ENCODE measurements at places on chromosomes 3 and 15.

DNA sequence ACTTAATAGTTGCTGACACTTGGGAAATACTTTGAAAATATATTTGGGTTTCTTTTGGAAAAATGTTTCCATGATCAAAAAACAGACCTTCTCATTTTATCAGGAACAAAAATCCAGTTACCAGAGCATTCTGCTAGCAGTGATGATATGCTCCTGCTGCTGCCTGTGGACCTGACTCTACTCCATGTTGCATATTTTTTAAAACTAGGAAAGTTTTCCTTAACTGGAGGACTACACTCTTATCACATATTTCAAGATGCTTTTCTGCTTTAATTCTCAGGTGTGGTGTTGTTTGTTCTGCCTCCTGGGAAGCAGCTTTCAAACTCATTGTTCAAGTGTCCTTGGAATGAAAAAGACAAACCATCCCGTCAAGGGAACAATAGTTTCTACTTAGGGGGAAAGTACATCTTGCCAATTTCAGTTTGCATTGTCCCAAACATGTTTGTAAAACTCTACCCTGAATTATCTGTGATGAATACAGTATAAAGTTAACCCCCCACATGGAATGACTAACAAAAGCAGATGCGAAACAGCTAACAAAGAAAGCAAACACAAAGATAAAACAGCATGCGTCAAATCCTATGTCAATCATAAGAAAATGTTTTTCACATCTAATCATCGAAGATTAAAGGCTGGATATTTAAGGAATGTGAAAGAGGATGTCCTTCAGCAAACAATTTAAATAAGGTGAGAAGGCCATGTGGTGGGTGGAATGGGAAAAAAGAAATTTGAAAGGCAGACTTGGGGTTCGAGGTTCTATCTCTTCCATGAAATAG is 40.1 kb upstream of the PSMD6 start:
- peak; percentile 36 for DNase-seq

- DNase-seq: peak; percentile 62
Observed at GRCh38 chr3:115321400-115321805, 174.3 kb upstream of the ZBTB20 start.

- DNase-seq: no peak
Observed at GRCh38 chr3:115999613-116000012, 376.3 kb downstream of the GAP43 start.

DNA sequence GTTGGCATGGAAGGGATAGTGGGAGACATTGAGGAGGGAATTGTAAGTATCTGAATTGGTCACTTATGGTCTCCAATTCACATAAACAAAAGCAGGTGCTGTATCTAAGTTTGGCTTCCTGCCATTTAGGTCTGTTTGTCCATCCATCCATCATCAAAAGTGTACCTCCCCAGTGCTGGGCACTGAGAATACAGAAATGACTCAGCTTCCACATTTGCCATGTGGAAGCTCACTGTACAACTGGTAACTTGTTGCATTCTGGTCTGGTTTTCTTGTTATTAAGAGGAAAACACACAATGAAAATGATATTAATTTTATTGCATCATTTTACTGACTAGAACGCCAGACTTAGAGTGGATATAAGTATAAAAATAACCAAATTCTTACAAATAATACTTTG is 30.9 kb upstream of the MUC13 start:
- DNase-seq: no peak

GRCh38 chr3:12042638-12043037 is 38.5 kb downstream of the SYN2 start:
- no peak for DNase-seq

DNA sequence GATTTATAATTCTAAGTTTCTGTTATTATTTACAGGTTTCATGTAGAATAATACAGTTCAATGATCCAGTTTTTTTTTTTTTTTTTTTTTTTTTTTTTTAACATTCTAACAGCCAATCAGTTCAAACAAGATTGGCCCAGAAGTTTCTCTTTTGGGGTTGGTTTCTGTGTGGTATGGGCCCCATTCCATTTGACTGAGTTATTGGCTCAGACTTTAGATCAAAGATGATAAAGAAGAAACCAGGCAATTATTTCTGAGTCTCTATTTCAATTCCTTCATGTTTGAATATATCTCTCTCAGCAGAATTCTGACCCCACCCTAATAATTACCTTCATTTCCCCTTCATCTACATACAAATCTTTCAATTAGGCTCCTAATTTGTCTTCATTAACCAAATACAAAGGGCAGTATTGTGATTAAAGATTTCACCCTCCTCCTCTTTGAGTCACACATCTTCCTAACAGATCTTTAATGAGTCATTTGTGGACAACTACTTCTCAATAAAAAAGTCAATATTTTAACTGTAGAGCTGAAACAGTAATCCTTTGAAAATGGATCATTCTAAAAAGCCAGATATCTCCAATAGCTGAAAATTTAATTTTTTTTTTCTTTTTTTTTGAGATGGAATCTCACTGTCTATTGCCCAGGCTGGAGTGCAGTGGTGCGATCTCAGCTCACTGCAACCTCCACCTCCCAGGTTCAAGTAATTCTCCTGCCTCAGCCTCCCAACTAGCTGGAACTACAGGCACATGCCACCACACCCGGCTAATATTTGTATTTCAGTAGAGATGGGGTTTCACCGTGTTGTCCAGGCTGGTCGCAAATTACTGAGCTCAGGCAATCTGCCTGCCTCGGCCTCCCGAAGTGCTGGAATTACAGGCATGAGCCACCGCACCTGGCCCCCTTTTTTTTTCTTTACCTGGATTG is 878.8 kb downstream of the NAALADL2 start:
- peak; percentile 70 for DNase-seq

DNA sequence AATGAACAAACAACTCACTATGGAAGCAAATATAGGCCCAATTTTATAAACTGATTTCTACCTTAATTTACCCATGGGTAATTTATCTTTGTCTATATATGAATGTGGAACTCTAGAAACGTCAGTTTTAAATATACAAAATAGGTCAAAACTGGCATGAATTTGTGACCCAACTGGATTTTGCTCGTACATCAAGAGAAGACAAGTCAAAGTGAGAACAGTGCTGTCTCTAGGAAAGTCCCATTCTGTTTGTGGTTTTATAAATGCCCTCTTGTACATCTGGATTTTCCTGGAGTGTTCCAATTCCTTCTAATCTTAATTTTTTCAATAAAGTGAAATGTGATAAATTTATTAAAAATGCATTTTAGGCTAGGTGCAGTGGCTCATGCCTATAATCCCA is 50.2 kb upstream of the ABHD10 start:
- DNase-seq: no peak

- DNase-seq: no peak
Observed at GRCh38 chr3:69590111-69590510, 149.2 kb upstream of the MITF start.

- no peak for DNase-seq
Observed at GRCh38 chr3:20246662-20247061, 60.7 kb upstream of the SGO1 start.

DNA sequence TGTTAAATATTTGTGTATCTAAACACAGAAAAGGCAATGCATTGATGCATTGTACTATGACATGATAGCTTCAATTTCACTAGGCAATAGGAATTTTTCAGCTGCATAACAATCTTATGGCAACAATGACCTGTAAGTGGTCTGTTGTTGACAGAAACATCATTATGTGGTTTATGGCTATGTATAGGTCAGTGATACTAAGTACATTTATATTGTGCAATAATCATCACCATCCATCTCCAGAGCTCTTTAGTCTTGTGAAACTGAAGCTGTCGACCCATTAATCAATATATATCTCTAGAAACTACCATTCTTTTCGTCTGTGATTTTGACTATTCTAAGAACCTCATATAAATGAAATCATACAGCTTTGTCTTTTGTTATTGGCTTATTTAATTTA is 200.1 kb upstream of the ZNF717 start:
- DNase-seq: no peak

DNA sequence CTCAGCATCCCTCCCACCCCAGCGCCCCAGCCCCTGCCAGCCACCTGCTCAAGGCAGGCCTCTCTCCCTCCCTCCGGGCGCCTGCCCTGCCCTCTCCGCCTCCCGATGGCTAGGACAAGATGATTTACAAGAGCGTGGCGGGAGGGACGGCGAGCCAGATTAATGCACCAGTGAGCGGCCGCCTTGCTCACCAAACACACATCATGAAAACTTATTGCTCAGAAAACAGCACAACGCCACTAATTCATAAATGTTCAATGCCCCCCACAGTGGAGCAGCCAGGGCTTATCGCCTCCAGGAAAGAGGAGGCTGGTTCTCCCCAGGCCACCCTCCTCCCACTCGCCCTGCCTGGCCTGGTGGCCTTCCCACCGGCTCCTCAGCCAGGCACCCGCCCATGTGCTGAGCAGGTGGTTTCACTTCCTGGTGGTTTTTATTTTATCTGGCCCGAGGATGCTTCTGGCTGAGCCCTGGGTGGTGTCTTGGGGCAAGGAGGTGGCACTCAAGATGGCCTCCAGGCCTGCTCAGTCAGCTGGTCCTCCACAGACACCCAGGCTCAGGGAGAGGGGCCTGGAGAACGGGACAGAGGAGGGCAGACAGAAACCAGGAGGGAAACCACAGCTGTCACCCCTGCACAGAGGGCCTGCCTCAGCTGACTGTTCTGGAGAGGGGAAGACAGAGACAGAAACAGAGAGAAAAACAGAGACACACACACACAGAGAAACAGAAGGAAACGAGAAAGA is 284.9 kb downstream of the UACA start:
- no peak for DNase-seq

DNA sequence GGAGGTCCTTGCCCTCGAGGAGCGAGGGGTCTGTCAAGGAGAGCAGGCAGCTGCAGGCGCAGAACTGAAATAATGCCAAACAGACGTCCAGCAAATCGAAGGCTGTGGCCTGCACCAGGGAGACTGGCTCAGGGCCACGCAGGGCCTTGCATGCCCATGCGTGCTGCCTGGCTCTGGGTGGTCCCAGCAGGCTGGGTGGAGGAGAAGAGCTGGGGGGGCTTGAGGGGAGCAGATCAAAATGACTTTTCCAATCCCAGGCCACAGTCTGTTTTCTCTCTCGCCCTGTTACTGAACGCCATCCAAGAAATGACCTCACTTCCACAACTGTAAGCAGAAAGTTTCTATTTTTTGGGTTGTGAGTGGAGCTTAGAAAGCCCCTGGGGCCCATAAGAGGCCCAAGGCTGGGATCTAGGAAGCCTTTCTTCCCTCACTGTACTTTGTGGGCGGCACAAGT is 96.9 kb upstream of the RPL32 start:
- peak; percentile 38 for DNase-seq

DNA sequence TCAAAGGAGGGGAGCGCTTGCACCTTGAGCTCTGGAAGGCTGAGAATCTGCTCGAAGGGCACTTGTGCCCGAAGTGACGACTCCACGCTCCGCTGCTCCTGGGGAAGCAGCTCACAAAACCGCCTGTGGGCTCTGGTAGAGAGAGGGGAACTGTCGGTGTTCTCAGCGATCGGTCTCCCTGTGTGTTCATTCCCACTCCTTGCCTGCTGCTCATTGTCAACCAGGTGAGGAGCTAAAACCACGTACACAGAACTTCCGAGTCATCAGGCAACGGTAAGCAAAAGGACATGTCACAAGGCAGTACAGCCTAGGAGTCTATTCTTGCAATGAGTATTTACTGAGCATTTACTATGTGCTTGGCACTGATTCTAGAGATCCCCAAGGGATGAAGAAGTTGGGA is 1.5 kb downstream of the CIB1 start:
- DNase-seq: no peak

DNA sequence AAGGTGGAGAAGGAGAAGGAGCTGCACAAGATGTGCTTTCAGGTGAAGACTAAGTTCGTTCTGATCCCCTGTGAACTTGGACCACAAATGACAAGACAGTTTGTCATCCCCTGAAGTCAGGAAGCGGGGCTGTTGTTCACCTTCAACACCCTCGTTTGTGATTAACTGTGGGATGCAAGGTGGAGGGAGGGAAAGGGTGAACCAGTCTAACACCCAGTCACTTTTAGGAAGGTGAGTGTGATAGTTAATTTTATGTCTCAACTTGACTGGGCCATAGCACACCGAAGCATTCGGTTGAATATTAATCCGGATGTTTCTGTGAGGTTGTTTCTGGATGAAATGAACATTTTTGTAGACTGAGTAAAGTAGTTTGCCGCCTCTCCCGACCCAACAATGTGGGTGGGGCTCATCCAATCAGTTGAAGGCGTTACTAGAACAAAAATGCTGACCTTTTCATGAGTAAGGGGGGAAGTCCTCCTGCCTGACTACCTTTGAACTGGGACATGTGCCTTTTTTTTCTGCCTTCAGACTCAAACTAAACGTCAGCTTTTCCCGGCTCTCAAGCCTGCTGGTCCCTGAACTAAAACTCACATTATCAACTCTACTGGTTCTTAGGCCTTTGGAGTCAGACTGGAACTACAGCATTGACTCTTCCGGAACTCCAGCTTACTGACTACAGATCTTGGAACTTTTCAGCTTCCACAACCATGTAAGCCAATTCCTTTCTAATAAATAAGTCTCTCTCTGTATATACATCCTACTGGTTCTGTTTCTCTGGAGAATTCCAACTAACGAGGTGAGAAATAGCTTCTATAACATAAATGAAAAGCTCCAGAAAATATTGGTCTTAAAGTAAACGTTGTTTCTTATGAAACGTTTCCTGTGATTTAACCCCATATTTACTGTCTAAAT is 264.0 kb upstream of the SLITRK3 start:
- DNase-seq: no peak

DNA sequence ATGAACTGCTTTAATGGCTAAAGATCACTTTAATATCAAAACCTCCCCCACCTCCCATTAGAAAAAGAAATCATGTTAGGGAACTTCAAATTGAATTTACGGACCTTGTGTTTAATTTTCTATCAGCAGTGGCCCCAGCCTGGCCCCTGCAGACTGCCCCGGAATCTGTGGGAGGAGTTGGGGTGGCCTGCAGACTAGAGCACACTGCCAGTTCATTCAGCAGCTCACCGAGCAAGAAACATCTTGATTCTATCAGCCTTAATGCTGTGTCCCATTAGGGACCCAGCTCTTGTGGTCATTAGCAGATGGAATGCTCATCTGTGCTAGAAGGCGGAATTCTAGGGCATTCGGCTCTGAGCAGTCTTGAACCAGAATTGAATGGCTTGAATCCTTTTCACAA is 54.2 kb downstream of the FLNB start:
- DNase-seq: peak; percentile 84

DNA sequence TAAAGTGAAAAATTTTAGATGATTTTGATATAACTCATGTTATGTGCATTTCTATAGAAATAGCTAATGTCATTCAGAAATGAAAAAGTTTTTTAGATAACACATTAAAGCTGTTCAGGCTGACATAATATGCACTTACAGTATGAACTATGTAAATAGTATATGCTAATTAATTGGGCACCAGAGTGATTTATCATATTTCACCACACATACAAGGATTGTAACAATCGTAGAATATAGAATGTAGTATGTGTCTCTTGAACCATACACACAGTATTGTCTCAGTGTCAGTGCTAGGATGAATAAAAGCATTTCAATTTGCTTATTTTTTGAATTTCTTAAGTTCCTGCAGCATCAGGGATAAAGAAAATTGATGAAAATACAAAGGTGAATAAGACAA is 710.0 kb downstream of the OTOL1 start:
- DNase-seq: no peak
